ENCODE measurements at places on chromosomes 12 and 14. TPM values are rescaled to one million over a fixed set of nuclear protein-coding genes. Genes with fewer than 3 reads are reported as not detected.

PTCSC3 gene
- not detected for total RNA-seq

CAPS2 gene
- 11.5 TPM for total RNA-seq

ADGRD1 gene
- total RNA-seq: 43.4 TPM

CAPZA3 gene
- total RNA-seq: not detected

FOXA1 gene
- total RNA-seq: not detected

PWP1 gene
- 117 TPM for total RNA-seq

ANO4 gene
- not detected for total RNA-seq

Measured in gastroesophageal sphincter (tissue), 4 donors.